ENCODE measurements at places on chromosomes 3 and 15.
A peak's percentile ranks its signal among the peaks of the same experiment; 100 is the strongest.

DNA sequence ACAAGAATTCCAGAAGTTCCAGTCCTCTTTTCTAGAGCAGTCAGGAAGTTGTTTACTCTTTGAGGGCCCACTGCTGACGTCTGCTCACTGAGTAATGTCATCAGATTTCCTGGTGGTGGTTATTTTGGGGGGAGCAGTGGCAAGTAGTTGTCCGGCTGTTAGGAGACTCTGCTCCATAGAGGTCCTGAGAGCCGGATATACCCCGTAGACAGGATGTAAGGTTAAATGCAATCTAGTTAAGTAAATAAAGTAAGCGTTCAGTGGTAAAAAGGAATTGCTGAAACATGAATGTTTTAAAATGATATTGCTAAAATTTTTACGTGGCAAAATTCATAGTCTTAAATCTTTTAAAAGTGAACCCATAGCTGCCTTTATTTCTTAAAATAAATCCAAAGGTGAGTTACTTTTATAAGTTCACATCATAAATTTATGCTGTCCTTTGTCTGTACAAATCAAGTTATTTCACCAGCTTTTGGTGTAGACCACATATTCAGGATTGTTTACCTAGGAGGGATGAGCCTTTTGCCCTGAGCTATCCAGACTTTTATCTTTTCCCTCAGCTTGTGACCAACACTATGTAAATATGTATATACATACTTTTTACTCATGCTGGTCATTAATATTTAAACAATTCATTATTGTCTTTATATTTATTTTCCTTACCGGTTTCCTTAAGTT, 65.8 kb downstream of the PDE8A start:
- DNase-seq = peak; percentile 14

- no peak for DNase-seq
Measured at GRCh38 chr15:22956257-22956977, 23.8 kb downstream of the CYFIP1 start.

- no peak for DNase-seq
Measured at GRCh38 chr3:64917914-64918453, 230.2 kb upstream of the ADAMTS9 start.

DNA sequence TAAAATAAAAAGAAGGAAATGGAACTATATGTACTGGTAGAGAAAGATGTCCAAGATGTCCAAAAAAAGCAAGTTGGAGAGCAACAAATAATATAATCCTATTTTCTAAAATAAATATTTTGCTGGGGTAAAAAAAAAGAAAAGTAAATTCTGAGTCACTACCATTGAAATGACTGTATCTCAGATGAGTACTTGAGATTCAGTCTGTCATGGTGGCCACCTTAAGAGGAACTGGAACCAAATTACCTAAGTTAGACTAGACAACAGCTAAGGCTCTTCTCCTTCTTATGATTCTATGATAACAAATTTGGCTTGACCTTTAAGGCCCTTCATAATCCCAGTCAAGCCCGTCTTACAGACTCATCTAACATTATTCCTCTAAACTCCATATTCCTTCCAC, 270.6 kb upstream of the HES1 start:
- no peak for DNase-seq

- DNase-seq = no peak
Measured at GRCh38 chr3:58355179-58355578, 22.5 kb downstream of the PXK start.

GRCh38 chr15:64426845-64427465, 33.4 kb upstream of the ZNF609 start:
- peak; percentile 29 for DNase-seq

GRCh38 chr15:98422130-98422478, 226.2 kb upstream of the IGF1R start:
- no peak for DNase-seq

DNA sequence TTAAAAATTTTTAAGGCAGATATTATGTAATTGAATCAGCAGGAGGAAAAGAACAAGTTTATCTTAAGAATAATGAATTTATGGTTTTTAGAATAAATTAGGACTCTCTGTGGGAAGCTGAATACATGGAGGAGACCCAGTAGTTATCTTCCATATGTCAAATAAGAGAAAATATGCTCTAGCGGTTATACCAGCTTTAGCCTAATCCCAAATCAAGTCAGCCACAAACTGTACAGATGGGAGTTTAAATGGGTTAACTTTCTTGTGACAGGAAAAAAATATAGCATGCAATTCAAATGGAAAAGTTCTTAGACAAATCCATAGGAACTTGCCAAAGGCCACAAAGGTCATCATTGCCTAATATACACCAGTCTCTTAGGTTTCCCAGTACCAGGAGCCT, 84.3 kb downstream of the TTBK2 start:
- no peak for DNase-seq

DNA sequence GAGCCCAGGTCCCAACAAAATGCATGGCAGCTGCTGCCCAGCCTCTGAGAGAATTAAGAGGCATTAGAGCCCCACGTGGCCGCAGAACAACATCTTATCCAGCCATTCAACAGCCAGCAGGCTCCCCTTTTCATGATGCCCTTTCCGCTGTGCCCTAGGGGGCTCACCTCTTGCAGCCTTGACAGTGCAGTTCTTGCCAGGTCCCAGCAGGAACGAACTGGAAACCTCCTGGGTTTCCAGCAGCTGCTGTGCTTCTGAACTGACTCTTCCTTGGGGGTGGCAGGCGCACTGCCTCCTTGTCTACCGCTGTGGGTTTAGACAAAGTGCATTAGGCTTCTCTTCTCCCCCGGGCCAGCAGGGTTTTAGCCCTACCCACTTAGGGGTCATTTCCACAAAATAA, 85.2 kb downstream of the FAM174B start:
- no peak for DNase-seq

GRCh38 chr3:157921811-157922210, 184.4 kb downstream of the SHOX2 start:
- no peak for DNase-seq

DNA sequence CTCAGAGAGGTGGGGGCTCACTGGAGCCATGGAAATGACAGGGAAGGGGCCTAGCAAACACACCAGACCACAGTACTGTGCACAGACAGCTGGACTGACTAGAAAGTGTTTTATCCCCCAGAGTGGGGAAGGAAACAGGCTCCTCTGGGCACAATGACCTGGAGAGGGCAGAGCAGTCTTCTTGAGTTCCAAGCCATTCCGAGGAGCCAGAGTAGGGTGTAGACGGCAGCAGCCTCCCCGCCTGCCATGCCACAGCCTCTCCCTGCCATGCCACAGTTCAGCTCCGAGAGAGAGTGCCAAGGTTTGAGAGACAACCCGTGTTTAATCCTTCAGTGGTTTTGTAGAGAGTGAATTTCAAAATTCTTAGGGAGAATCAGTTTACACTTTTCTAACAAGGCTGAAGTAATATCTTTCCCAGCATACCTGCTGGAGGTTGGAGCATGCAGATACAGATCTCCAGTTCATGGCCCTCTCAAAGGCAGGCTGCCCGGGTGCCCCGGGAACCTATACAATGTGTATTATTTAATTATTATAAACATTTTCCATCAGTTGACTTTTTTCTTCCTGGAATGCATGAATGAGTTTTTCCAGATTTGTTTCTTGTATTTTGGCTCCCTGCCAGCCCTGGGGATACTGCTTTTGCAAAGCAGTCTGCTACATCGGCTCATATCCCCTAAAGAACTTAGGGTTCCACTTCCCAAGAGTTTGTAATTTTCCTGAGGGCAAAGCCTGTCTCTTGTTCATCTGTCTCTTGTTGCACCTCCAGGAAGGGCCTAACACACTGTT, 3.2 kb downstream of the PODXL2 start:
- no peak for DNase-seq

DNA sequence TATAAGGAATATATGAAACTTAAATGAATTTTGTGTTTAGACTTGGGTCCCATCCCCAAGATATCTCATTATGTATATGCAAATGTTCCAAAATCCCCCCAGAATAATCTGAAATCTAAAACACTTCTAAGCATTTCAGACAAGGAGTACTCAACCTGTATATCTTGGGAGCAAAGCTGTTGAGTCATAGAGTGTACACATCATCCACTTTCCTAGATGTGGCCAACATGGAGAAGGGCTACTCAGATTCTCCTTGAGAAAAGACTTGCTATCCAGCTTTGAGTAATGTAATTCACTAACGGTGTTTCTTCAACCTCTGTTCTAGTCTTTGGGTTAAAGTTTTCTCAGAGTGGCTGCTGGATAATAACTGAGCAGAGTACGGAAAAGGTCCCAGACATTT, 215.5 kb upstream of the POU1F1 start:
- no peak for DNase-seq

- DNase-seq = peak; percentile 86
Measured at GRCh38 chr3:196274585-196274984, 12.9 kb downstream of the PCYT1A start.

DNA sequence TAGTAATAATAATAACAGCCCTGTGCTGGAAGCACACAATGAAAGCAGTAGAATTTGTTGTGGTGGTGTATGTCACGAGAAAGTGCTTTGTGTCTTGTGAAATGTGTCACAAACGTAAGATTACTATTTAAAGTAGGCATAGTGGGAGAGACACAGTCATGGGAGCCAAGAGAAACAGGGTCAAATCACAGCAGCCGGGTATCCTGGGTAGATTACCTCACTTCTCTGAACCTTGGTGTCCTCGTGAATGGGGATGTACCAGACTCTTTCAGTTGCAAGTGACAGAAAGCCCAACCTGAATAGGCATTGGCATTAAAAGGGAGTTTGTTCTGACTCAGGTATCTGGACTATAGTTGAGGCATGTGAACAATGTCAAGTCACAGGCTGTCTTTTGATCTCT, 29.1 kb upstream of the SRGAP3 start:
- DNase-seq = no peak

- DNase-seq = no peak
Measured at GRCh38 chr3:181969925-181970324, 258.2 kb downstream of the SOX2 start.

DNA sequence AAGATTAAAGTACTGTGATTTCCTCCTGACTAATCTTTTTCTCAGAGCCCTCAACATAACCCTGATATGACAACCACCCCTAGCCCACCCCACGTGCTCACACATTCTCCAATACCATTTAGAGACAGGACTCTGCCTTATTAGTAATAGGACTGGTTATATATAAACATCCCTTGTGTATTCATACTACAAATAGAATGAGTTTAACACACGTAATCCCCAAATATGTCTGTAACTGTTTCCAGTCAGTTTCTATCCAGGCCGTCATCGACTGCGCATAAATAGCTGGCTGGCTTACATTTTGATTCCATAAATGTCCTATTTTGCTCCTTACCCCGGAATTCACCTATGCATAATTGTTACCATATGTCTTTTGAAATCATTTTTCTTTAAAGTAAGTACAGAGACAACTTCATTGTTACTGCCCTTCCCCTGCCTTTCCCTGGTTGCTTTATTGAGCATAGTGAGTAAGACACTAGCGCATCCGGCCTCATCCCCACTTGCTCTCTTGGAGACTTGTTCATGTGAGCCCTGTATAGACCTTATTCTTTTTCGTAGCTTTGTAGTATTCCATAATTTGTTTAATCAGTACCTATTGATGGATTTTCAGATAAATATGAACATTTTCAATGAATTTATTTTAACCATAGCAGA, 3.5 kb upstream of the P2RY14 start:
- DNase-seq = no peak

DNA sequence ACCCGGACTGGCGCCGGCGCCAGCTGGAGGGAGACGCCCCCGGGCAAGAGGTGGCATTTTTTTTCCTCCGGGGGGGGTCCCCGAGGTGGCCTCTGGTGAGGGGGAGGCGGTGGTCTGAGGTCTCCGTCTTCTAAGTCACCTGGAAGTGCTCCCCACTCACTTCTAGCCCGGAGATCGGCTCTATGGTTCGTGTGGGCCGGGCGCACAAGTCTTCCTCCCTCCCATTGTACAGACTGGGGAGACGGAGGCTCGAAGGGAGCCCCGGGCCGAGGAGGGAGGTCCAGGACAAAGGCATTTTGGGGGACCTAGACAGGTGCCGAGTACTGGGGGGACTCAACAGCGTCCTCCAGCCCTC, 4.4 kb downstream of the GATA2 start:
- DNase-seq = no peak

DNA sequence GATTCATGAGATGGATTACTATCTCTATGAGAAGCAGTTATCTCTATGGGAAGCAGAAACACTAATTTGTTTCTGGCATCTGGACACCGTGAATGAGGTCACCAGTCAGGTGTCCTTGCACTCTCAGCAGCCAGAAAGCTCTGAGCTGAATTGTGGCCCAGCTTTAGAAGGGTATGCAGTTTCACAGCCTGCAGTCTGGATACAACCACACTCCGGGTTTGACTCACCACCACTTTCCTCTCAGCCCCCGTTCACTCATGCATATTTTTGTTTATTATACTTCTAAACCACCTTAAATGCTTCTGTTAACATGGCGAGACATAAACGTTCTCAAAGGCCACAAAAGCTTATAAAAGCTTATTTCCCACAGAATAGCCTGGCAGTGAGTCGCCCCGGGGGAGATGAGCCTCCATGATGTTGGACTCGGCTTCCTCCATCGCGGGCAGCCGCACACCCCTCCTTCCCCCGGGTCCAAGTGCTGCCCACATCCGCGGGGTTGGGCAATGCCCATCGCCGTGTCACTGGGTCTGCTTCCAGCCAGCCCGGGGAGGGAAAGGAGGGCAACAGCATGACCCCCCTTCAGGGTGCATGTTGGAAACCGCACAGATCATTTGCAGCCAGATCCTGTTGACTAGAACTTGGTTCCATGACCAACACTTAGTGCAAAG, 16.8 kb upstream of the SLC41A3 start:
- no peak for DNase-seq

DNA sequence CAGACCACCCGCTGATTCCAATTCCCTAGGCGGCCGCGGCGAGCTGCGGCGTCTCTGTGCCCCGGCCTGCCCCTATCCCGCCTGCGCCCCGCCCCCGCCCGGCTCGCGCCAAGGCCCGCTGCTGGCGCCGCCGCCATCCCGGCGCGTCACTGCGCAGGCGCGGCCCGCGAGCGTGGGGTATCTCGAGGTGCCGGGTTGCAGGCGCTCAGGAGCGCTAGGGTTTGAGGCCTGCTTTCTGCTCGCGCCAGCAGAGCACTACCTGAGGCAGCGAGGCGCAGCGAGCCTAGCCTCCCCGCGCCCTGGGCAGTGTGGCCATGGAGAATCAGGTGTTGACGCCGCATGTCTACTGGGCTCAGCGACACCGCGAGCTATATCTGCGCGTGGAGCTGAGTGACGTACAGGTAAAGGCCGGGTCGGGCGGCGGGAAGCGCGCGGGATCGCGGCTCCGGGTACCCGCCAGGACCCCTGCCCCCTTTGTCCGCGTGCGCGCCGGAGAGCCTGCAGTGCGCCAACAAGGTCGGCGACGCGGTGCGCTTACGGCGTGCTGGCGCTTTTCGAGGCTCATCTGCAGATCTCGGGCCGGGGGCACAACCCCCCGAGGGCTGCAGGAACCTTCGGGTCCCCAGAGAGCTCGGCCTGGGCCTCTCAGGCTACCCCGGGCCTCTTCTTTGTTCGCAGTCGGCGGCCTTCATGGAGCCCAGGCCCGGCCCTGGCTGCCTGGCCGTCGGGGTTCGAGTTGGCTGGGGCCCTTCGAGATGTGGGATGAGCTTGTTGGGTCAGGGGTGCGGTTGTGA, at the start of gene HACD3:
TSS of gene HACD3 (plus strand) at position 146 of the 794 bp plus-strand sequence. CDS start at position 315, 169 bp downstream.
- peak; percentile 87 for DNase-seq

GRCh38 chr15:81182031-81182755, 14.5 kb upstream of the IL16 start:
- no peak for DNase-seq
